ENCODE measurements at places on chromosomes 1 and 21. TPM values are rescaled to one million over a fixed set of nuclear protein-coding genes. Genes with fewer than 3 reads are reported as not detected.

Gene NOS1AP
- total RNA-seq = 0.05 TPM

Gene FCRL6
- 0.33 TPM for total RNA-seq

DNA sequence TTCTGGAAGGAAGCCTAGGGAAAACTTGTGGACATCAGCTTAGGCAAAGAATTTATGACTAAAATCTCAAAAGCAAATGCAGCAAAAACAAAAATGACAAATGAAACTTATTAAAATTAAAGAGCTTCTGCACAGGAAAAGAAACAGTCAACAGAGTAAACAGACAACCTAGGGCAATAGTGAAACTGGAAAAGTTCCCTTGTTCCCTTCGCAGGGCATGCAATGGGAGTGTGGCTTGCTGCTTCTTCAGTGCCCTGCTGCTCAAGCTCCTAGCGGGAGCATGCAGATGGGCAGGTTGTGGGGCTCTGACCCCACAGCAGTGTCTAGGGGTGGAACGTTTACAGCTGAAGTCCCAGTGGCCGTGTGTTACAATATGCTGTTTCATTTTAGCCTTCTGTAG lies 1797.4 kb downstream of the NCAM2 start:
- H3K4me3 ChIP-seq = no peak overlapping the region
- H3K36me3 ChIP-seq = no peaks in the 10 kb centered on the region
- H3K4me1 ChIP-seq = no peaks in the 10 kb centered on the region
- no peaks in the 10 kb centered on the region for H3K27me3 ChIP-seq
- no peak for DNase-seq

GRCh38 chr1:90175490-90176167 lies 180.7 kb downstream of the ZNF326 start:
- H3K36me3 ChIP-seq = no peaks in the 10 kb centered on the region
- H3K27me3 ChIP-seq = no peaks in the 10 kb centered on the region
- no peak overlapping the region for H3K4me3 ChIP-seq
- no peak for DNase-seq
- H3K4me1 ChIP-seq = no peaks in the 10 kb centered on the region

DNA sequence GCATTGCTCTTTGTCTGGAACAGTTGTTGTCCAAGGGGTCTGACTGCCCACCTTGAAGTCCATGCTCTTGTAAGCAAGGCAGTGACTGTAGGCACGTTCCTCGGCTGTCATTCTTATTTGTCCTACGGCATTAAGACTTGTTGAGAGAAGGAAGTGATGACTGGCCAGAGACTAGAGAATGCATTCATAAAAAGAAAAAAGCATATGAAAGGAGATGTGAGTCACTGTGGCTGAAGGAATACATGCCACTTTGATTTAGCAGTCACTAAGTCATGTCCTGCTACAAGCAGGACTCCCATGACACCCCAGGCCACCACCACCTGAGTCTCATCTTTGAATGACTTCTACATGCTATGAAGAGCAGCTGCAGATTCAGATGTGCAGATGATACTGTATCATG lies 50.5 kb downstream of the CNN3 start:
- no peaks in the 10 kb centered on the region for H3K4me1 ChIP-seq
- H3K36me3 ChIP-seq = no peaks in the 10 kb centered on the region
- H3K4me3 ChIP-seq = no peak overlapping the region
- no peak for DNase-seq
- H3K27ac ChIP-seq = no peak overlapping the region

- H3K27ac ChIP-seq = peak overlapping the region; percentile 19
- H3K27me3 ChIP-seq = no peaks in the 10 kb centered on the region
- peak; percentile 21 for DNase-seq
- no peak overlapping the region for H3K4me3 ChIP-seq
- no peaks in the 10 kb centered on the region for H3K4me1 ChIP-seq
These were observed 144.2 kb downstream of the SYT2 start for GRCh38 chr1:202565890-202566602.

DNA sequence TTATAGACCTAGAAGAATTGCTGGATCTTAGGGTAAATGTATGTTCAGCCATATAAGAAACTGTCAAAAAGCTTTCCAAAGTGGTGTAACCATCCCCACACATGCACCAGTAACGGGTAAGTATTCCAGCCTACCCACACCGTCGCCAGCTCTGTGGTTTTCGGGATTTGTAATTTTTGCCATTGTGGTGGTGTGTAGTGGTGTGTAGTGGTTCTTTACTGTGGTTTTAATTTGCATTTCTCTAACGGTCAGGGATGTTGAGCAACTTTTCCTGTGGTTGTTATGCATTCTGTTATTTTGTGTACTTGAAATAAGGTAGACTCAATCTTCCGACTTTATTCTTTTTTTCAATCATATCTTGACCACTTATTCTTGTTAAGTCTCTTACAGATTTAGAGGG lies 342.4 kb upstream of the AJAP1 start:
- no peaks in the 10 kb centered on the region for H3K27me3 ChIP-seq
- no peak overlapping the region for H3K4me3 ChIP-seq
- no peaks in the 10 kb centered on the region for H3K36me3 ChIP-seq
- no peak overlapping the region for H3K27ac ChIP-seq
- peaks cover 4% of the 10 kb centered on the region for H3K4me1 ChIP-seq

GRCh38 chr1:32094746-32095521 lies 12.9 kb upstream of the KPNA6 start:
- no peak for DNase-seq
- no peaks in the 10 kb centered on the region for H3K27me3 ChIP-seq
- H3K4me1 ChIP-seq = no peaks in the 10 kb centered on the region
- H3K27ac ChIP-seq = no peak overlapping the region
